ENCODE measurements at places on chromosomes 12 and 14.

DNA sequence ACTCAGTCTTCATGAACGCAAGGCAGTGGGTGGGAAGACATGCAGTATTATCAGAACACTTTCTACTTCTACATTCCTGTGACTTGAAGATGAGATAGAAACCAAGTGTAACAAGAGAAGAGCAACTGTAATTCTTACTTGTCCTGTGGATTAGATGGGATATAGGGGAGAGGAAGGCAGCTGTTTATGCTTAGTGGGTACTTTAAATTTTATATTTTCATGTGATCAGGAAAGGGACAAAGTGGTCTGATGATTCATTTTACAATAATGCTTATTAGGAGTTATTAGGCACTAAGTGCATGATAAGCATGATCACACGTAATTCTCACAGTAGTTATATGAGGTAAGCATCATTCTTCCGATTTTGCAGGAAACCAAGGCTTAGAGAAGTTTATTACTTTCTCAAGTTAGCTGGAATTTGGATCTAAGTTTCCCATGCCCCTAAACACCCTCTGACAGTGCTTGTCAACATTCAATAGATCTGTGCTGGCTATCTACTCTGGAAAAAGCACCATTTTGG is 52.7 kb downstream of the PTGER2 start:
- no peak for DNase-seq

DNA sequence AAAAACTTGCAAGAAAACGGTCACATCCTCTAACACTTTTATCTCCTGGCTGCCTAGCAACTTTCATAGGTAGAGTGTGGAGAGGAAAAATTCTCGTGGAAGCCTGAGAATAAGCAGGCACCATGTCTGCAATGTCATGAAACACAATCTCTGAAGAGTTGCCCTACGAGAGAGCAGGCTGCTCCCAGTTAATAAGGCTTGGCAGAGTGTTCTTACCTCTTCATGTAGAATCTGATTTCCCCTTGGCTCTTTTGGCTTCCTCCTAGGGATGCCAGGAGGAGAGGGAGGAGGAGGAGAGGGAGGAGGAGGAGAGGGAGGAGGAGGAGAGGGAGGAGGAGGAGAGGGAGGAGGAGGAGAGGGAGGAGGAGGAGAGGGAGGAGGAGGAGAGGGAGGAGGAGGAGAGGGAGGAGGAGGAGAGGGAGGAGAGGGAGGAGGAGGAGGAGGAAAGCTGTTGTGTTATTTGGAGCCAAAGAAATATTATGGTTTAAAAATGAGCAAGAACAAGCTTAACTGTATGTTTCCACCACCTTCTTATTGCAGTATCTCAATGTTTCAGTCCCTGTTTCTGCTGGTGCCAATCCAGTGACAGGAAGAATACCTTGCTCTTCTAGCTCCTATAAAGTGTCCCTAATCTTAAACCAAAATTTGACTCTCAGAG is 52.9 kb downstream of the EGLN3 start:
- DNase-seq, result no peak

DNA sequence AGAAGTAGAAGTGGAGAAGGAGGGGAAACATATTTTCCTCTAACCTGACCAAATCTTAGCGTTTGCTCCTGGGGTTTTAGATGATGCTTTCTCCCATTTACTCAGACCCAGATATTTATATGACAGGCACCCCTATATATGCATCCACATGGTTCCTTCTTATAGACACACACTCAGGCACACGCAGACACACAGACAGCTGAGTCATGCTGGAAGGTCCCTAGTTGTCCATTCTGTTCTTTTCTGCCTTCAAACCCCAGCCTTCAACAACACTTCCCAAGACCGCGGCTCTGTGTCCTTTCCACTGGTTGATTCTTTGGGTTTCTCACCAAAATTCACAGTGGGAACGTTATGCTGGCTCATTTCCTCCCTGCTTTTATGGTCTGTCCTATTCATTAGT is 52.1 kb downstream of the HSPB8 start:
- no peak for DNase-seq

DNA sequence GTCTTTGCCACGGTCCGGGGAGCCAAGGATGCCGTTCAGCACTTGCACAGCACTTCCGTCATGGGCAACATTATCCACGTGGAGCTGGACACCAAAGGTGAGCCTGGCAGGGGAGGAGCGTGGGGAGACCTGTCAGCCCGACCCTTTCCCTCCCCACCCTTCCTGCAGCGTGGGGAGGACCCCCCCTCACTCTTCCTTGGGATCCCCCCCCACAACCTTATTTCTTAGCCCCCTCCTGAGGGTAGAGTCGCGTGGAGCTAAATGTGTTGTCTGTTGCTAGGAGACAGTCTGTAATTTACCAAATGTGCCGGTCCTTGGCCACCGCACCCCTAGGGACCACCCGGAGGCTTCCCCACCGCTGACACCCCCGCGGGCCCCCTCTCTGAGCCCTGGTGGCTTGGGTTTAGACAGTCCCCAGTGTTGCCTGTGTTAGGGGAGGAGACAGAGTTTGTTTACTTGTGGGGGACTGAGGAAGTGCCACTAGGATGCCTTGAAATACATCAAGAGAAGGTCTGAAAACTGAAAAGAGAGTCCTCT is 2.3 kb downstream of the SETD1B start:
- DNase-seq, result peak; percentile 23

DNA sequence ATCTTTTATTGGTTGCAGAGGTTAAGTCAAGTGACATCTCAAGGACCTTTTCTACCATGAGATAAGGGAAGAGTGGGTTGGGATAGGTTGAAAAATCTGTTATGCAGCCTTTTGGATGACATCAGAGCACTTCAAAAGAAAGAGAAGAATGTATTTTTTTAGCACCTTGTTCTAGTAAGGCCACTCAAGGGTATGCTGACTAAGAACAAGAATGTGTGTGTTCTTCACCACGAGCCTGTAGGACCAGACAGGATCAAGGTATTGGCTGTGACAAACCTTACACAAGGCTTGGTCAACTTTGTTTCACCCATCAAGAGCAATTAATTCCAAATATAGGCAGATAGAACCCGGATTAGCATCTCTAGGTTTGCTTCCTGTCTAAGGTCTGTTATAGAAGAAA is 142.5 kb downstream of the SAMD4A start:
- DNase-seq, result no peak

DNA sequence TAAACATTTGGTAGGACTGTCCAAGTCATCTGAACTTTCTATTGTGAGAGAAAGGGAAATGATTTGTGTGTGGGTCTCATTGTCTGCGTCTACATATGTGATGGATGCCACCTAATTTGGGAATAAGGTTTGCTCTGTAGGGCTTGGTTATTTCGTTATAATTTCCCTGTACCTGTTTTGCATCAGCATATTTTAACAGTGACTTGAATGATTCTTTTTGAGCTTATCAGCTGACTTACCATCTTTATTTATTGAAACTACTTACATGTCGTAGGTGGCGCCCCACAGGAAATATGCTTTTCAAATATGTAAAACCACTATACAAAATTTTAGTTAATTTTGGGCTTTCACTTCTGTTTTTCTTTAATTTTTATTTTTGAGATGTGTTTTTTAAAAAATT is 56.5 kb upstream of the BCAT1 start:
- DNase-seq, result no peak

DNA sequence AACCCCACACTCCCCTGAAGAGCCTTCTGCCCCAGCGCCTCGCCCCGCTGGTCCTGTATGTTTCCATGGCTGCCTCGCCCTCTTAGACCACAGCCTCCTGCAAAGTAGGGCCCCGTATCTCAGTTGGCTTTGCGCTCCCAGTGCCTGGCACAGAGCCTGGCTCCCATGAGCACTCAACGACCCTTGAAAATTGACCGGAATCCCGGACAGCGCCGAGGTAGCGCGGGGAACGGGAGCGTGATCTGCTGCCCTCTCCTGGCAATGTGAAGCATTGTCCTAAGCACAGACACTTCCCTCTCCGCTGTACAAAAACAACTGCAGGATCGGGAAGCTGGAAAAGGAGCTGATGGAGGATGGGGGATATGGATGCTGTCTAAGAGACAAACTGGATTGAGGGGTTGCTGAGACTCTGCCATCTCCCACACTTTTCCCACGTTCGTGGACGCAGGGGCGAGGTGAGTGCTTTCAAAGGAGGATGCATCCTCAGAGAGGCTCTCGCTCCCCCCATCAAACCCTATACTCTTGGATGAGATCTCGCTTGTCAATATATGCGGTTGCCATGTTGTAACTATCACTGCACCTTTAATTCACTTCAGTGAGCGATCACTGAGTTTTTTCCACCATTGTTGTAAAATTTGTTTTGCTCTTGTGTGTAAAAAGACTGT is 10.7 kb upstream of the FKBP4 start:
- peak; percentile 50 for DNase-seq

- DNase-seq, result no peak
Measured at GRCh38 chr12:12779529-12779928, 5.9 kb upstream of the APOLD1 start.

DNA sequence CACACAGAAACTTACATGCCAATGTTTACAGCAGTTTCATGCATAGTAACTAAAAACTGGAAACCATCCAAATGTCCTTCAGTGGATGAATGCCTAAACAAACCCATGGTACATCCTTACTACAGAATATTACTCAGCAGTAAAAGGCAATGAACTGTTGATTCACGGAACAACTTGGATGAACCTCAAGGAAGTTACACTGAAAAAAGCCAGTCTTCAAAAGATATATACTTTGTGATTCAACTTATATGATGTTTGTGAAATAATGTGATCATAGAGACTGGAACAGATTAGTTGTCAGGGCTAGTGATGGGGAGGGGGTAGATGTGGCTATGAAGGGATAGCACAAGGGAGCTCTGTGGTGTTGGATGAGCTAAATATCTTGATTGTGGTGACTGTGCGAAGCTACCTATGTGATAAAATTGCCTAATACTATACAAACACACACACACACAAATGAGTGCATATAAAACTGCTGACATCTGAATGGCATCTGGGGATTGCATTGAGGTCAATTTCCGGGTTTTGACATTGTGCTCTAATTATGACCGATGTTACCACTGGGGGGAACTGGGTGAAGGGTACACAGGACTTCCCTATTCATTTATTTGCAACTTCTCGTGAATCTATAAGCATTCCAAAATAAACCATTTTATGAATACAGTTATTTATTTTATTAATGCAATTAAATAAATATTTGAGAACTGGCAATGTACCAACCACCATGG is 94.3 kb downstream of the RIN3 start:
- DNase-seq, result no peak

DNA sequence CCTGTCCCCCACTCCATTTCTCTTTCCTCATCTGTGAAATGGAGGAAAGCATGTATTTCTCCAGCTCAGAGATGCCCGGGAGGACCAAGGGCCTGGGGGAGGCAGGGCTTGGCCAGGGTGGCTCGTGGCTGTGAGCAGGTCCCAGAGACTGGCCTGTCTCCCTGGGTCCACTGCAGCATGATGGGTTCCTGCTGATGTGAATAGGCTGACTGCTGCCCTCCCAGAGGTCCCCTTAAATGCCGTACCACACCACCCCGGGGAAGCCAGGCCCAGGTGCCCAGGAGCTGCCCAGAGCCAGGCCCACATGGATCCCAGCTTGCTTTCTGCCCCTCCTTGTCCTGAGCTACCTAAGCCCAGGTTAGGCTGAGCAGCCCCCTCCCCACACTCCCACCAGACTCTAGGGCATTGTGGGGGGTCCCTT is 158.2 kb upstream of the C14orf180 start:
- no peak for DNase-seq

DNA sequence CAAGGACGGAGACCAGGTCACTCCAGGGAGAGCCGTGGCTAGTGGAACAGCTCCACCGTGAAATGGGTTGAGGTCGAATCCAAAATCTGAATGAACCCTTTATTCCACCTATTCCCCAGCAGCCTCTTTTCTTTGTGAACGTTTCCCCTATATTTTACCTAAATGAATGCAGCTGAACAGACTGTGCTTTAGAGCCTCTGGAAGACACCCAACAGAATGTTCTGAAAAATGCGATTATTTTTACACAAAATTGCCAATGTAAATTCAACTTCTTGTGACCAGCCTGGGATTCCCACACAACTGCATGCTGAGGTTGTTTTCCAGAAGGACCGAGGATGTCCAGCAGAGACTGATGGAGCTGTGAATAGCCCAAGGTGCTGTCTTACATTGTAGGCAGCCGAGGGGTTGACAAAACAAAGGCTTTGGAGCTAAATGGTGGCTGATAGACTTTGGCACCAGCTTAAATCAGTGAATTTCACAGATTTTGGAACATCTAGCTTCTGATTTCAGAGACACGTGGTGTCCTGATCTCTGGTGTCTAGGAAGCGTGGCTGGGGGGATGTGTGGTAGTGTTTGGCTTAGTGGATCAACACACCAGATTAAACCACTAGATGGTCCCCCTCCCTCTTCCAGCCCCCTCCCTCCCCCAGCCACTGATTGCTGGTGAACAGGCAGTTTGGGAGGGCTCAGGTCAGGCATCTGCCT is 150.4 kb downstream of the ZNF664 start:
- DNase-seq, result no peak

DNA sequence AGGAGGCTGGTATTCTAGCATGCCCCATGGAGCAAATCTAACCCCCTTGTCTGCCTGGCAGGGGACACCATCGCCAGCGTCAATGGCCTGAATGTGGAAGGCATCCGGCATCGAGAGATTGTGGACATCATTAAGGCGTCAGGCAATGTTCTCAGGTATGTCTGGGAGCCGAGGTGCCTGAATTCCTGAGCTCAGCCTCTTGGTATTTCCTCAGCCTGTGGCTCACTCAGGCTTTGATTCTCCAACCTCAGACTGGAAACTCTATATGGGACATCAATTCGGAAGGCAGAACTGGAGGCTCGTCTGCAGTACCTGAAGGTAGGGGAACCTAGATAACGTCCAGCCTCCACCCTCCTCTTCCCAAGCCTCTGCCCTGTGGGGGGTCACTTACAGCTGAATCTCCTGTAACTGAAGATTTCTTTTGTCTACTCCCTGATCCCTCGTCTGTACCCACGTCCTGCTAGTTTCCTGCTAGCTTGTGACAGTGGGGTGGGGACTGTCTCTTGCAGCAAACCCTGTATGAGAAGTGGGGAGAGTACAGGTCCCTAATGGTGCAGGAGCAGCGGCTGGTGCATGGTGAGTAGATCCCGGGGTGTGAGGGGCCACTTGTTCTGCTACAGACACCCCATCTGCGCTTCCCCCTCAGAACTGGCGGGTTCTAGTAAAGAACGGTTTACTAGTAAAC is 7.0 kb downstream of the TAMALIN start:
- DNase-seq, result no peak

DNA sequence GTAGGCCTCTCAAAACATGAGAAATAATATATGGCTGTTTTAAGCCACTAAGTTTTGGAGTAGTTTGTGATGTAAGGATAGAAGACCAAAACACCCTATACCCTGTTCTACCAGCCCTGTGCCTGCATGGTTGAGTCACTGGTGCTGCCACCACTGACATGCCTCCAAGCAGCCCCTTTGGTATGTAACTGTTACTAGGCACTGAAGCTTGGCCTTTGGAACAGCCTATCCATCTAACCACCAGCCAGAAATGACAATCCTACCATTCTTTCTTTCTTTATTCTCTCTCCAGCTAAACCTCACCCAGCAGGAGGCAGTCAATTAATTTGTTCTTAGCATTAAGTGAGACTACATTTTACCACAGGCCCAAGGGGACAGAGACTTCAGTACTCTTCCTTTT is 240.3 kb downstream of the MSRB3 start:
- no peak for DNase-seq

- no peak for DNase-seq
Measured at GRCh38 chr12:85834378-85834777, 1.8 kb downstream of the RASSF9 start.

GRCh38 chr12:123995023-123995748 is 22.2 kb downstream of the ZNF664 start:
- no peak for DNase-seq

- DNase-seq, result no peak
Measured at GRCh38 chr12:22409377-22410164, 75.1 kb upstream of the ST8SIA1 start.
